Stimulated activated CD4-positive, alpha-beta T cell treated with anti-CD3 and anti-CD28 coated beads, Interleukin-4, amount 100 ng/mL, for 4 hours (primary cell): ENCODE measurements at places on chromosomes 6 and 20.
A peak's percentile ranks its signal among the peaks of the same experiment; 100 is the strongest.

DNA sequence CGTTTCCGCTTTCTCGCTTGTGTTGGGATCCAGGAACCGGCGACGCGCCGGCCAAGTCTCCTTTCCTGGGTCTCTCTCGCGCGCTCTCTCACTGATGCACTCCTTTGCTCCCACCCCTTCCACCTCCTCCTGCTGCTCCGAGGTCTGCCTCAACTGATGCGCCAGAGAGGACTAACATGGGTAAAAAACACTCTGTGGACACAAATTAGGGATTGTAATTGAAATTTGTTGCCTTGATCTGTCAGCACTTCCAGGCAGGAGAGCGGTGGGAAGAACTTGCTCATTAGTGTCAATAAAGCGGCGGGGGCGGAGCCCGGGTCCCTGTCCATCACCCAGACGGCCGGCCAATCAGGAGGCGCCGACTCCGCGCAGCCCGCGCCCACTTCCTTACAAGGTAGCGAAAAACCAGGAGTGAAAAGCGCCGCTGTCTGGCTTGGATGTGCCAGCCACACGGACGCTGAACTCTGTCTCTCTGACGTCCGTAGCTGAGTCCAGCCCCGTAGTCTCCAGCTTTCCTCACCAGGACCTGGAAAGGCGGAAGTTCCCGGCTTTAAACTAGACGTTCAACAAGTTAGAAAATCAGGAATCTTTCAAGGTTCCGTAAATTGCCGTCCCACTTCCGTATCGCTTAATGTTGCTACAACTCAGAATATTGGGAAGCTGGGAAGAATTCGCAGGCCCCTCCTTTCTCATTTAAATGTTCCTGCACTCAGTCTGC is at the start of gene TBX18:
Gene TBX18 (minus strand): TSS at position 267 of the 718 bp plus-strand sequence. CDS start 417 bp downstream, outside the sequence.
- no peak for DNase-seq

DNA sequence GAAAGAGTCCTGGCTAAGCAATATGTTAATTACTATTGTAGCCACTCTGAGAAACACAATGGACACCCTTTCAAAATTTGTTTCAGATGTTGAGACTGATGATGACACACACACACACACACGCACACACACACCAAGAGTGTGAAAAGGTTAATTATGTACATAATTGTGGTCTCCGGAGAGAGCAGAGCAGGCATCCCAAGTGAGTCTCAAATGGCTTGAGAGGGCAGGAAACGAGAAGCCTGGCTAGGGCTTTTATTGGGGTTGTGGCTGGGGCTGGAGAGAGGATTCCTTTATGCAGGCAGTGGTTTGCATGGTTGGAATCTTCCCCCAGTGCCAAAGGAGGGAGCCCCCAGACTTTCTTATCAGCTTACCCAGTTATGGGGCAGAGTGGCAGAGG is 38.2 kb upstream of the NKX2-4 start:
- no peak for DNase-seq

GRCh38 chr6:33414592-33415271 is 3.2 kb downstream of the CUTA start:
- no peak for DNase-seq

- no peak for DNase-seq
Observed at GRCh38 chr6:153058909-153059308, 56.4 kb upstream of the MTRF1L start.

GRCh38 chr20:54208548-54209176 is 775 bp downstream of the PFDN4 start:
- no peak for DNase-seq

DNA sequence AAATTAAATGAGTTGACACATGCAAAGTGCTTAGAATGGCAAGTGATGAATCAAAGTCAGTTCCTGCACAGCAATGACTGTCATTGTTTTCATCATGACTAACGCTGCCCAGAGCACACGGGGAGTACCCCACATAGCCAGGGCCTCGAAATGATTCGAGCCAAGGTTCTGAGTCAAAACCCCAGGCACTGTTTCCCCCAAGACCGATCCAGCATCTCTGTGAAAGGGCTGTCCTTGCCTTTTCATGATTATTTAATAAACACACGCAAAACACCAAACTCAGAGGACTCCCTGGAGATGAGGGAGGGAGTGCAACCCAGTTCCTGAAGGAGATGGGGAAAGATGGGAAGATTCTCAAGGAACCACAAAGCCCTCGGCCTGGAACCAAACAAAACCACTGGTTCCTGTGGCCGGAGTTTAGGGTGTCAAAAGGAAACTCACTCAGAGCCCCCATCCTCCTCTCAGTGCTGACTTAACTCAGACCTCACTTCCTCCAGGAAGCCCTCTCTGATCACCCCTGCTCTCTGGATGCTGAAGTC is 3.8 kb downstream of the PREX1 start:
- DNase-seq: peak; percentile 64

DNA sequence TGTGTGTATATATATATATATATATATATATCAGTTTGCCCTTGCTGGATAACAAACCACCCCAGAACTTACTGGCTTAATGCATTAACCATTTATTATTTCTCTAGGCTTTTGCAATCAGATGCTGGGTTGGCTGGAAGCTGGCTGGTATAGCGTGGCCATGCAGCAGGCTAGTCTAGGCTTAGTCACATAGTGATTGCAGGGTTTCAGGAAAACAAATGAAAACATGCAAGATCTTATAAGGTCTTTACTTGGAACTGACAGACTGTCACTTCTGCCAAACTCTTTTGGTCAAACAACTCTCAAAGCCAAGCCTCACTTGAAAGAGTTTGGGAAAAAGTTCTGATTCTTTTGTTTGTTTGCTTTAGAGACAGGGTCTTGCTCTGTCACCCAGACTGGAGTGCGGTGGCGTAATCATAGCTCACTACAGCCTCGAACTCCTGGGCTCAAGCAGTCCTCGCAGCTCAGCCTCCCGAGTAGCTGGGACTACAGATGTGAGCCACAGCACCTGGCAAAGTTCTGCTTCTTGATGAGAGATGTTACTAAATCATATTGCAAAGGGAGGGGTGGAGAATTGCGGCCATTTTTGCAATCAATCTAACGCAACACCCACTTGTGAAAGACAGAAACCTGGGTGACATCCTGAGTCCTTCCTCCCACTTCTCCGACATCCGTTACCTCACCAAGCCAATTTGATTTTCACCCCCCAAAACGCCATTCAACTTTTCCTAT is 74.6 kb upstream of the RNF24 start:
- DNase-seq: no peak

GRCh38 chr6:42165016-42165415 is 8.1 kb upstream of the GUCA1A start:
- DNase-seq: no peak

GRCh38 chr6:166045173-166045859 is 122.3 kb downstream of the TBXT start:
- DNase-seq: no peak

DNA sequence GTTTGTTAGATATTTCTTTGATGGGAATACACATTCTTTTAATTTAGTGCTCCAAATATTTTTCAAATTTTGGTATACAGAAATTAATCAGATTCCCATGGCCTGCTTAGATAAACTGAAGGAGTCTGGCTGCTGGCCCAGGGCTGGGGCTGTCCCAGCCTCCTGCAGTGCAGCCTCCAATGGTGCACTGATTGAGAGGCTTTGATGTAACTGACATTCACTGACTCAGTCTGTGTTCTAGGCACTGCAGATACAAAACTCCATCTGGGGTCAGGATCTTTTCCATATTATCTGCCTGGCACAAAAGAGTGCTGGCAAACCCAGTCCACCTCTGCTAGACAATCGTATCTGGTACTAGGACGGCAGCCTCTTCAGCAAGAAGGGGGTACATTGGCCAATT is 64.8 kb downstream of the GRIK2 start:
- DNase-seq: no peak

GRCh38 chr20:62376112-62377063 is 9.3 kb upstream of the LAMA5 start:
- DNase-seq: no peak

DNA sequence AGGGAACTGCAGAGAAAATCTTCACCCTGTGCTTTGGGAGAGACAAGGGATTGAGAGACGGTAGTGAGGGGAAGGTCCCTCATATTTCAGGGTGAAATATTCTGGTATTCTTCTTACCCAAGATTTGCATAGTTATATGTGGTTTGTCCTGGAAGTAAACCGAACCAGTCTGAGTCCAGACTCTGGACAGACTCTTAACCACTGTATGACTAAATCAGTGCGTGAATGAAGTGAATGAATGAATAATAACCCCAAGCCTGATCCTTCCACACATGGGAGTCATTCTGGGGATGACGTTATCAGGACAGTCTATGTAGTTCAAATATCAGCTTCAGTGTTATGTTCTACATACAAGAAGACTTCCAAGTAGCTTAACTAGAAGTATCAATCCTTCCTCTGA is 690.7 kb downstream of the KIF16B start:
- DNase-seq: no peak

DNA sequence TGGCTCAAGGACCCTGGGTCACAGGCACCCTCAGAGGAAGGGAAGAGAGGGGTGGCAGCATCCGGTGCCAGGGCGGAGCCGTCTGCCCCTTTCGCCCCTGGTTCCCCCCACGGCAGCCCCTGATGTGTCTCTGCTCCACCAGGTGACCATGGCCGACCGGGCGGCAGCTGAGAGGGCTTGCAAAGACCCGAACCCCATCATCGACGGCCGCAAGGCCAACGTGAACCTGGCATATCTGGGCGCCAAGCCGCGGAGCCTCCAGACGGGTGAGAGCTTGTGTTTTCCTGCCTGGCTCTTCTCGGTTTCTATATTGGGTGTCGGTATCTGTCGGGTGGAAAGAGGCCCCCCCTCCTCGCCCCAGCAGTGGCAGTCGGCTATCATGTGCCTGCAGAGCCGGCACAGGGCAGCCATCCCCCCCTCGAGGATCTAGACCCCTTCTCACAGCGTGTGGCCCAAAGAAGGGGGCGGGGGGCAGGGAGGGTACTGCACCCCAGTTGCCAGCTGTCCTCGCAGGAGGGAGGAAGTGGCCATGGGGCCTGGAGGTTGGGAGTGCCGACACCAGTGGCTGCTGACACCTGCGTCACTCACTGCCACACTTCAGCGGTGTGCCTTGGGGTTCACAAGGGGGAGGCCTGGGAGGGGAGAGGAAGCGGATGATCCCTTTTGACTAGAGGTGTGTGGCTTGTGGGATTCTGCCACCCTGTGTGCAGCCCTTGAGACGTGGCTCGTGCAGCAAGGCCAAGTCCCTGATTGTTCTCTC is 1.5 kb downstream of the RBM38 start:
- DNase-seq: peak; percentile 61

- DNase-seq: no peak
Observed at GRCh38 chr6:7615611-7616383, 25.8 kb downstream of the SNRNP48 start.

- no peak for DNase-seq
Observed at GRCh38 chr20:36932476-36933426, 18.8 kb downstream of the SAMHD1 start.

GRCh38 chr6:34196116-34196832 is 40.4 kb upstream of the HMGA1 start:
- peak; percentile 94 for DNase-seq

DNA sequence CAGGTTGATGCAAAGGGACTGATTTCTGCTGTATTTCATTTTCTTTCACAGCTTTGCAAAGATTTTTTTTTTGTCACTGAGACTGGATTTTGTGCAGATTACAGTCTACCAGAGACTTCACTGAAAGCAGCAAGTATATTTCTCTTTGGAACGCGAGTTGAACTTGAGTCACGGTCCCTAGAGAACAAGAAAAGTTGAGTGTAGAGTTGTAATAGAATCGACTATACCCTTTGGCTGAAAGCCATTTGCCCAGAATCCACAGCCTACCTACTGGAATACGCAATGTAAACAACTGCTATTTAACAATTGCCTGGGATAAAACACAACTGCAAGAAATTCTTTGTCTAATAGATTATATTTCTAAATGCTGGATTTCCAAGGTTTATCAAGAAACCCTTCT is 520.6 kb downstream of the HDGFL1 start:
- DNase-seq: no peak

- DNase-seq: no peak
Observed at GRCh38 chr6:31659649-31660380, 763 bp downstream of the C6orf47 start.

DNA sequence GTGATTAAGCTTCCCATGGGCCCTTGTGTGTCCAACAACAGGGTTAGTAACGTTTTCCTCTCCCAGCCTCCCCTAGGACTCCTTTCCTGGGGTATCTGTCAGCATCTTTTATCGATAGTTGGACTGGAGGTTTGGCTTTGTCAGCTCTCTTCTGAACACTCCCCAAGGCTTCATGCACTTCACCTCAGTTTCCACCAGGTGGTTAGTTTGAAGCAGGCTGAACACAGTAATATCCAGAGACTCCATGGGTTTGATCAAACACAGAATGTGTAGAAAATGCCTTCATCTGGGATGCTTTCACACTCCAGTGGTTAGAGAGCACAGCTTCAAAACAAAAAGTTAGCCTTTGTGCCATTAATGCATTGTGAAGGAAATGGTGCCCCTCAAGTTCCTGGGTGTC is 139.1 kb downstream of the SLC24A3 start:
- DNase-seq: no peak

- no peak for DNase-seq
Observed at GRCh38 chr6:48490658-48491057, 379.7 kb upstream of the PTCHD4 start.

GRCh38 chr6:84756877-84757276 is 7.5 kb downstream of the TBX18 start:
- DNase-seq: no peak

GRCh38 chr6:69007781-69008180 is 372.7 kb downstream of the ADGRB3 start:
- no peak for DNase-seq

GRCh38 chr6:165877773-165878172 is 214.7 kb upstream of the PDE10A start:
- DNase-seq: no peak

DNA sequence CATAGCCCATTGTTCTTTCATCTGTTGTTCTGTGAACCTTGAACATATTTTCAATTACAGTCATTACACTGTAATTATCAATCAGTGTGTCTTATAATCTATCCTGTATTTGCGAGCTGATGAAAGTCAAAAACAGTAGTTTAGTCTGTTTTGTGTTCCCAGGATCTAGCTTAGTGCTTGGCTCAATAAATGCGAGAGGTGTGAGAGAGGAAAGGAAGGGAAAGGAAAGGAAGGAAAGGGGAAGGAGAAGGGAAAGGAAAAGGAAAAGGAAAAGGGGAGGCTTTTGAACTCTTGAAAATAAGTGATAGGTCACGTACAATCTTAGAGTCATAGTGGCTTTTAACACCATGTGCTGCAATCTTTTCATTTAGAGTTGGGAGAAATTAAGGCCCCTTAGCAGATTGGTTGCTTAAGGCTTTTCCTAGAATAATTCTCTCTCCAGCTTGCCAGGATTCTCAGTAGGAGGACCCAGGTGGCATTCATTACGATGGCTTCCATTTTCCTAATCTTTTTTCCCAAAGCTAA is 433.8 kb upstream of the PLCB4 start:
- no peak for DNase-seq

GRCh38 chr6:5958921-5959320 is 47.8 kb downstream of the NRN1 start:
- DNase-seq: no peak

- no peak for DNase-seq
Observed at GRCh38 chr6:128395188-128395587, 125.2 kb downstream of the PTPRK start.
